ENCODE measurements at places on chromosomes 6 and 20.

- DNase-seq, result no peak
These were observed 206.8 kb upstream of the SLC35B3 start for GRCh38 chr6:8642131-8642530.

DNA sequence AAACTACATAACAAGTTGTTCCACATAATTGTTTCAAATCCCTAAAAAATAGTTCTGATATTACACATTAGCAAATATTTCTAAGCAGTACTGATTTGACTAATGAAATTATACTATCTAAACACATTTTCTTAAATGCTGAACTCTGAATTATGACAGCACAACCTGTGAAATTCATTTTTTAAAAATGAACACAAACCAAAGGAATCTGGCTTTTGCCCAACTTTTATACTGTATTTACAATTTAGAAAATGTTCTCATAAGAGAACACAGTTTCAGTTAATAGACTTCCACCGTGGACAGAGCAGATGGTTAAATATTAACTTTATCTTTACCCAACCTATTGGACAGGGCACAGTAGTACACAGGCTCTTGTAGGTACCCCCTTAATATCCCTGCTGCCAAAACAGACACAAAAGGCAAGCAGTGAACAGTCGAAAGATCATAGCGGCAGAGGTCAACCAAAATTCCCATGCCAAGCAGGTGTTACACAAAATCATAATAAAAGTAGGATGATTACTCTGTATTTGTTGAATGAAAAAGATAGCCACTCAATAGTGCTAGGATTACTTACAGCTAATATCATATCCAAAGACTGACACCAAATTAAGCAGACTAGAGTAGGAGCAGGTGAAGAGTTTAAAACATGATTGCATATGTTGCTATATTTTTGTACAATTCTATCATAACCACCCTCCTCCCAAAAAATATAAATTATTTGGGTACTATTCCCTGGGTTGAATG is 122.5 kb downstream of the RNGTT start:
- no peak for DNase-seq

- DNase-seq, result peak; percentile 66
These were observed 10.9 kb upstream of the LPIN3 start for GRCh38 chr20:41329435-41330342.

DNA sequence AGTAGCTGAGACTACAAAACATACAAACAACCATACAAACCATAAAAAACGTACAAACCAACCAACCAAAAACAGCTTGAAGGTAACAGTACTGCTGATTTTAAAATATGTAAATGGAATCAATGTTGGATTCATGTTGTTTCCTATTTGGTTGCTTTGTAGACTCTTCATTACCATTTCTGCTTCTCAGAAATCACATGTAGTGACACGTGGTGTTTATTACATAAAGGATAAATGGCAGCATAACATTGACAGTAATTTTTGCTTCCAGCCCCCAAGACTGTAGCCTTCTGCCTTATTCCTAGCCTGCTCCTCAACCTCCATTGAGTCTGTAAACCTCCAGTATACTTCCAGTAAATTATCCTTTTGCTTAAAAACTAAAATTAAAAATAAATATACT is 73.3 kb downstream of the KLHL32 start:
- DNase-seq, result no peak

DNA sequence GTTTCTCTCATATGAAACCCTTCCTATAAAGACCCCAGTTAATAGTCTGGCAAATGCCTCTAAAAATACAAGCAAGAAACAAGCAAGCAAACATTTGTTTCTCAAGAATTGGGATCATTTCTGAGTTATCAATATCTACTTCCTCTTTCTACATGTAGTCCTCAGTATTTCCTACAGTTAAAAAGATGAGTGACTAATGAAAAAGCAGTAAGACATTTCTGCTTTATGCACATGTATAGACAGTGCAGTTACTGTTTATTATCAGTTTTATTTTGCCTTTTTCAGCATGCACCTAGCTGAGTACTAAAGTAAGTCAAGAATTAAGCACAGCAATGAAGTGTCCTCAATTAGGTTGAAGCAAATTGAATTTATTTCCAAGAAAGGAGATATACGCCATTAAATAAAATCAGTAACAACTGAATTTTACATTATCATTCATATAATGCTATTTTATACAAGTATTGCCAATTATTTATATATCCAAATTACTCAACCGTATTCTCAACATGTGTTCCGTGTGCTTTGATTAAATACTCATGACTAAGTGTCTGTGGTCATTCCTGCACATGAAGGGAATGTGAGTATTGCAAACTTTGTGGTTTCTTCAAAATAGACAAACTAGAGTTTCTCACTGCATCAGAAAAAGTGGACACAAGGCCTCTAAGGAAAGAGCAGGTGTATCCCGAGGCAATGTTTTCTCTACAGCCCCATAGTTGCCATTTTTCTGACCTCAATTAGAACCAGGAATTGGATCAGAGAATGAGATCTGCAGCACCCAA is 159.3 kb upstream of the MARCKS start:
- DNase-seq, result no peak

DNA sequence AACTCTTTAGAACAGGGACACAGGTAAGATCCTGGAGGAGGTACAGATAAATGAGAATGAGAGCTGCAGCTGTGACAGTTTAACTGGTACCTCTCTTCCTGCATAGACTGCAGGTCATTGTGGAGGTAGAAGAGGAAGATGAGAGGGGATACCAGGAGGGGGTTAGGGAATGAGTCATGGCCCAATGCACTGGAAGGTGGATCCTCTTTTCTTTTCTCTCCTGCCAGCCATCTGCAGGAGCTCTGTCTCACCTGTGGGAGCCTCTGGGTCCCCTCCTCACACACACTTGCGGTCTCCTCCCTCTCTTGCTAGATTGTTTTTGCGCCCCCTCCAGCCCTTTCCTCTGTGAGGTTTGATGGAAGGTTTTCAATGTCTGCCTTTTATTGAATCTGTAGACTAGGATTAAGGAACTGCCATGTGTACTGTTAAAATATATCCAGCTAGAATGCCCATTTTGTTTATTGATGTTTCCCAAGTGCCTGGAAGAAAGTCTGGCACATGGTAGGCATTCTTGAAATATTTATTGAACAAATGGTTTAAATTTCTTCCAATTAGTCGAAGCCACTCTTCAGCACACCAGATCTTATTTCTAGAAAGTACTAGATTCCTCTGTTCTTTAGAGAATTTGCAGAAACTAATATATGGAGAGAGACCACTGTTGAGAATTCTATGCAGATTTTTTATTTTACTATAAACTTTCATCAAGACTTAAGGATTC is 13.0 kb downstream of the C6orf163 start:
- DNase-seq, result no peak

DNA sequence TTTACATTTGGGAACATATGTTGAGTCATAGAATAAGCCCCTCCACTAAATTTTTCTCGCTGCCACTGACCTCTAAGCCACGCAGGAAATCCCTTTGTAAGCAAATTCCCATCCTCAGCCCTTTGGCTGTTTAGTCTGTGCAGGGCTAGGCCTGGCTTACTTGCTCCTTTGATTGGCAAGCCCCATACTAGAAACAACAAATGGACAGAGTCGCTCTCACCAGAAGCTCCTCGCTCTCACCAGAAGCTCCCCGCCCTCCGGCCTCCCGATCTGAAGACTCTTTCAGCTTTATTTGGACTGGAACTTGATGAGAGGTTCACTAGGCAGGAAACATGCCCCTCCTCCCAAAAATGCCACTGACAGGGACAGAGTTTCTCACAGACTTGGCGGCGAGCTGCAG is 149.2 kb upstream of the EXOC2 start:
- no peak for DNase-seq

GRCh38 chr20:62782893-62783278 is 13.4 kb upstream of the MRGBP start:
- DNase-seq, result no peak

Measured in activated T-cell treated with anti-CD3 and anti-CD28 coated beads, Interleukin-2, amount 50 U/mL, for 48 hours (primary cell).